ENCODE measurements at places on chromosomes 13 and 19.
A peak's percentile ranks its signal among the peaks of the same experiment; 100 is the strongest.

GRCh38 chr19:4015705-4016402 lies 8.3 kb downstream of the PIAS4 start:
- no peak for DNase-seq

- DNase-seq, result no peak
Observed at GRCh38 chr13:79490326-79490725, 9.4 kb downstream of the NDFIP2 start.

DNA sequence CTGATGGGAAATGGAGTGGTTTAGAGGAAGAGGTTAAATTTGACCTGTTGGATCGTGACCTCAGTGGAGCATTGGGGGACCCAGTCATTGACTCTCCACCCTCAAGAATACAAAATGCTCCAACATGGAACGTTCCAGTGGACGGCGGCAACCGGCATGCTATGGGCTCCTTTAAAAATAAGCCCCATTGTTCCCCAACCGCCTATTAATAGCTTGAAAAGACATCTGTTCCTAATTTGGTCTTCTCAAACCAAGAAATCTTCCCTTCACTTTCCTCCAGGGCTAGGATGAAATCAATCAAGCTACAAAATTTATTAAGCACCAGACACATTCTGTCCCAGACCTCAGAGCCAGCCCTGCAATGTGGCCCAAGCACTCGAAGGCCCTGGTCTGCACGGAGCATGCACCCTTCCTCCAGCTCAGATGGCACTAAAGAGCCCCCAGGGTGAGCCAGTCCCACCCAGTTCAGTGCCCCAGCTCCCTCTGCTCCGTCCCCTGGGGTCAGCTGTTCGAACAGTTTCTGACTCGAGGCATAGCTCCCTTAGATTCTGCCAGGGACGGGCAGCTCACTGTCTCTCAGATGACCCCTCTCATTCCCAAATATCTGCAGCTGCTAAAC lies 22.5 kb upstream of the VSTM2B start:
- no peak for DNase-seq

DNA sequence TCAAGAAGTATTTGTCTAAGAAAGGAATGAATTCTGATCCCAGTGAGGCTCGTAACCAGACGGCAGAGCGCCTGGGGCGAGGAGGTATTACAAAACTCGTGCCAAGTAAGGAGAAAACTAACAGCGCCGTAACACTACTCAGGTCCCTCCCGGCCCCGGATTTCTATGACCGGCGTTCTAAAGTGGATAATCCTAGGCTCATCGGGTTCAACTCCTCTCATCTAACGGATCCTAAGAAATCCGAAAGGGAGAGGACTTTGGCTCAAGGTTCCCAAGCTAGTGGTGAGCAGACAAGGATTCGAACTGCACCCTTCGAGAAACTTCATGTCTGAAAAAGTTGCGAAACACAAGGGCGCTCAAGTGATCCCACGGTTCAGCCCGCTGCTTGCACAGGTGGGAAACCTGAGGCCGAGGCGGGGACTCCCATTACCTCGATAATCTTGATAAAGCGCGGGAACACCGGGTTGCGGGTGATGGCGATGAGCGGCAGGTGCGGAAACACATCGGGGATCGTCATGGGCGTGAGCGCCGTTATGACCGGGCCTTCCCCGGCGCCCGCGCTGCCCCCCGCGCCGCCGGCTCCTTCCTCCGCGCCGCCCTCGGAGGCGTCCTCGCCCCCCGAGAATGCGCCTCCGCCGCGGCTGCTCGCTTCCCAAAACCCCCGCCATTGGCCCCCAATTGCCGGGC lies 529 bp downstream of the LONP1 start:
- no peak for DNase-seq

DNA sequence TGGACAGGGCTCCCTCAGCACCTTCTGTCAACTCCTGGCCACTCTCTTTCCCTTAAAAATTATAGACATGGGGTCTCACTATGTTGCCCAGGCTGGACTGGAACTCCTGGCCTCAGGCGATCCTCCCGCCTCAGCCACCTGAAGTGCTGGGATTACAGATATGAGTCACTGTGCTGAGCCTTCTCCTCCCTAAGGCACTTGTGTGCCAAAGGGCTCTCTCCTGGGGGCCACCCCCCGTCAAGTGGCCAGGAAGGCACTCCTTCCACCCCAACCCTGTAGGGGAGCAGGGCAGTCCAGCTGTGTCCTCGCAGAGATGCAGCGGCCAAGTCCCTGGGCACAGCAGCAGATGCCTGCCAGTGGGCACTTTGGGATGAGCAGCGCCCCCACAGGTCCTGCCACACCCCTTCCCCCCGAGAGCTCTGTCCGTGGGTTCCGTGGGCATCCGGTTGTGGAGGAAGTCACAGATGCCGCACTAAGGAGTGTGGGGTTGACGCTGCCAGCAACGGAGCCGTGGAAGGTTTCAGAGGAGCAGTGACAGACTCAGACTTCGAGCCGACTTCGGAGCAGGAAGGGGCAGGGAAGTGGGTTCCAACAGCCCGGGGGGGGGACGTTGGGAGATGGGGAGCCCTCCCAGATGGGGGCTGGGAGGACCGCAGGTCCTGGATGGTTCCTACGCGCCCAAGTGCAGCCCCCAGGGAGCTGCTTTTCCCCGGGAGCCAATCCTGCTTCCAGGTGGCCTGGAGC lies 3.3 kb upstream of the UQCR11 start:
- no peak for DNase-seq

DNA sequence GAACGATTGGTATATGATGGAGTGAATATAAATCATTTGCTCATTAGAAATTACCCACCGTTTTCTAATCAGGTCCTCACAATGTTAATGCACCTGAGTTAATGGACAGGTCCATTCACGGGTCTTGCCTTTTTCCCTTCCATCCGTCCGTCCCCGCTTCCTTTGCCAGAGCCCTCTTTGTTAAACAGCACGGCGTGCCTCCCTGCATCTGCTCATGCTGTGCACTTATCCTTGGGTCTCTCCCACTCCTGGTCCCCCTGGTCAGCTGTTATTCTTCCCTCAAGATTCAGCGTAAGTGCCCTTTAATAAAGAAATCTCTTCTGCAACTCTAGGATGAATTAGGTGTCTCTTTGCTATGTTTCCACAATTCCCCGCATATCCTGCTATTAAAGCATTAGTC lies 324.5 kb downstream of the DNAJC15 start:
- DNase-seq, result no peak

GRCh38 chr13:106533101-106533942 lies 2.1 kb downstream of the EFNB2 start:
- peak; percentile 3 for DNase-seq

DNA sequence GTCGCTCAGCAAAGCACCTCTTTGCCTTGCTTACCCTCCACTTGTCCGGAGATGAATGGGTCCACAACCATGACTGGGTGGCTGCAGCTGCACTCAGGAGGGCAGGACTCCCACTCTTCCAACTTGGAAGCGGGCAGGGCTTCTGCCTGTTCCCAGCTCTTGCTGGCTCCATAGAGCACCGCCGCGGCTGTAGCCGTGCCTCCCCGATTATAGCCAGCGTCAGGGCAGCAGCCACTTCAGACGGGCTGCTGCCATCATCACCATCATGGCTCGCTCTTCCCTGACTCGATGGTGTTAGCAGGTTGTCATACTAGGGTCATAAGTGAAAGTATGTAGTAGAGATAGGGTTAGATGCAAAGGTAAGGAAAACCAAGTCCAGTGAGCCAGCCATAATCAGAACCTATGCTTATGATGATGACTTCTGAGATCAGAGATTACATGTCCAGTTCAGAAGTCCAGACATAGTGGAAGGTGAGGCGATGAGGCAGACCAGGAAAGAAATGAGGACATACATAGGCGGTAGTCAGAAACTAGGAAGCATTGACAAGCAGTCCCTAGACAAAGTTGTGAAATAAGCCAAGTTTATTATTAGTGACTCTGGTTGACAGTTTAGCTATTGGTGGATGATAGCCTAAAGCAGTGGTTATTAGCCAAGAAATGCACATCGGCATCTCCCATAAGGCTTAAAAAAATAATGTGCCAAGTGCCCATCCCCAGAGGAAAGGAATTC lies 4.4 kb upstream of the INTS6 start:
- DNase-seq, result no peak

- no peak for DNase-seq
Observed at GRCh38 chr13:36915896-36916640, 4.0 kb downstream of the SMAD9 start.

GRCh38 chr19:17419154-17419620 lies 660 bp upstream of the MVB12A start:
- no peak for DNase-seq
